Left forelimb (tissue), 1 donor: ENCODE measurements at places on chromosomes 6 and 20.

GRCh38 chr6:78611886-78612480 is 255.4 kb upstream of the IRAK1BP1 start:
- DNase-seq, result no peak

- DNase-seq, result peak; percentile 83
Observed at GRCh38 chr6:34056305-34057108, 89.4 kb downstream of the GRM4 start.

- DNase-seq, result no peak
Observed at GRCh38 chr6:118506071-118506638, 41.9 kb upstream of the PLN start.

GRCh38 chr20:32663335-32664011 is 10.3 kb downstream of the C20orf203 start:
- DNase-seq, result no peak

- no peak for DNase-seq
Observed at GRCh38 chr6:118382126-118382525, 166.0 kb upstream of the PLN start.

GRCh38 chr6:134257516-134257915 is 60.4 kb downstream of the SGK1 start:
- DNase-seq, result no peak

DNA sequence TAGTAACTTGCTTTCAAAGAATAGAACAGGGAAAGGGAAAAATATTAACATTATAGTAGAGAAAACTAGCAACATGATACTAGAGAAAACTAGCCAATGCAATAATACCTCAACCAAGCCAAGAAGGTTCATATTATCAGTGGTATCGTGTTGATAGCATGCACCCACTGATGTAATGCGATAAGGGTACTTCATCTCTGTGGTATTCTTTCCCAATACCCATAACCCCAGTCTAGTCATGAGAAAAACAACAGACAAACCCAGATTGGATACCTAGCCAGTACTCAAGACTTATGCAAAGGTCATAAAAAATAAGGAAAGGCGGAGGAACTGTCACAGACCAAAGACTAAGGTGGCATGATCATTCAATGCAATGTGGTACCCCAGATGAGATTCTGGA is 21.0 kb downstream of the BLOC1S5 start:
- no peak for DNase-seq

- DNase-seq, result no peak
Observed at GRCh38 chr6:157037165-157037564, 260.0 kb downstream of the ARID1B start.

DNA sequence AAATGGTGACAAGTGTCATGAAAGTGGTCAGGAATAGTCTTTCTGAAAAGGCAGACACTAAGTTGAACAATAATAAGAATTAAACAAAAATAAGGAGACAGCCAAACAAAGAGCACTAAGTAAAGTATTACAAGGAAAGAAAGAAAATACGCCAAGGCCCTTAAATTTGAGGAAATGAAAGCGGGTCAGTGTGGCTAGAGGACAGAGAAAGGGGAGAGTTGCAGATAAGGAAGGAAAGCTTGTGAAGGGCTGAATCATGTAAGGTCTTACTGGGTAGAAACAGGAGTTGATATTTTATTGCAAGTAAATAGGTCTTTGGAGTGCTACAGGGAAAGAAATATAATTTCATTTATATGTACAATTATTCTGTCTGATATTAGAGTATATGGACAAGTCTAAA is 732.1 kb downstream of the EPHA7 start:
- no peak for DNase-seq

- no peak for DNase-seq
Observed at GRCh38 chr20:63587776-63588591, 13.9 kb upstream of the HELZ2 start.

DNA sequence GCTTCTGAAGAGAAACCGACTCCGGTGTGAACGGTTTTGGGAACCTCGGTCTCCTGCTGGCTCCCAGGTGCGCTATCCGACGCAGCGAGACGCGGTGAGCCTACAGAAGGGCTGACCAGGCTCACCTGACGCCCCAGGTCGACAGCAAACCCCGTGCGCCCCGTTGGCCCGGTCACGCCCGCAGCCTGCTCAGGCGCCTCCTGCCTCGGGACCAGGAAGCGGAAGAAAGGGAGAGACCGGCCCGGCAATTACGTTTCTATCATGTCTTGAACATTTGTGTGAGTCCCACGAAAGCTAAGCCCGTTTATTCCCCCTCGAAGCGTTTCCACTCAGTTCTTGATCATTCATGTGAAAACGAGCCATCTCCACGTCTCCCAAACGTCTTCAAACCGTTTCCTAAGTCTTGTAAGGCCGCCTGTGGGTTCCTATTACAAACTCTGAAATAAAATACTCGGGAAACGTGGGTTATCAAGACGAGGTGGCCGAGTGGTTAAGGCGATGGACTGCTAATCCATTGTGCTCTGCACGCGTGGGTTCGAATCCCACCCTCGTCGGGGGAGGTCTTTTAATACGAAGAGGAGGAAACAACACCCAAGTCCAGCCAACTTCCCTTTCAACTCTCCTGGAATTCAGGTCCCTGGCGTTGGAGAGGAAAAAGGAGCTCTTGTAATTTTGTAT is 150.5 kb upstream of the PRSS16 start:
- no peak for DNase-seq

GRCh38 chr20:18588574-18588933 is 700 bp downstream of the DTD1 start:
- DNase-seq, result no peak

DNA sequence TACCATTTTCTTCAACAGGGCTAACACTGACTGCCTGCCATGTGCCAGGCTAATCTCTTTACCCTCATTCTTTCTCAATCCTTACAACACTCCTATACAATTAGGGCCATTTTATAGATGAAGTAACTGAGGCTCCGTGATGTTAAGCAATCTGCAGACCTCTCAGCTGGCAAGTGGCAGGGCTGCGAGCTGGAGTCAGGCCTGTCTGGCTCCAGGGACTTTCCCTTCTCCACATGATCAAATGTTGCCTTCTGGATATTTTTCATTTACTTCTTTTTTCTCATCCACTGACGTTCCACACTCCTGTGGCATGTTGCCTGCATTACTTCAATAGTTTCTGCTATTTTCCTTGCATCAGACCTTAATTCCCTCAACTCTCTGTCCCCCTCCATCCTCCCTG is 55.2 kb upstream of the TAGAP start:
- no peak for DNase-seq

- no peak for DNase-seq
Observed at GRCh38 chr20:43988867-43989266, 74.2 kb downstream of the TOX2 start.

DNA sequence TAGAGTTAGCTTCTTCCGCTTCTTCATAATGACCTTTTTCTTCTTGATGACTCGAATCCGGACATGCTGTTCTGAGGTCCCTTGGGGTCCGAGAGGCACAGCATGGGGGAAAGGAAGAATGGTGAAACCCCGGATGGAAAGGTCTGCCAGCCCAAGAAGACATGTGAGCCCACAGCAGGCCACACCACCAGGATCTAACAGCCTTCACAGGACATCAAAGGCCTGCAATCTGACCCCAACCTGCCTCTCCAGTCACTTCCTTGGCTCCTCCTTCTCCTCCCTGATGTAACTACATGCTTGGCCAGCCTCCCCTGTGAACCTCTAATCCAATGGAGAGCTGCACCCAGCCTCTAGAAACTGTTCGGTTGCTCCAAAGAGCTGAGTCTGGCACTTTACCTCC is 1.6 kb downstream of the CPXM1 start:
- DNase-seq, result no peak

DNA sequence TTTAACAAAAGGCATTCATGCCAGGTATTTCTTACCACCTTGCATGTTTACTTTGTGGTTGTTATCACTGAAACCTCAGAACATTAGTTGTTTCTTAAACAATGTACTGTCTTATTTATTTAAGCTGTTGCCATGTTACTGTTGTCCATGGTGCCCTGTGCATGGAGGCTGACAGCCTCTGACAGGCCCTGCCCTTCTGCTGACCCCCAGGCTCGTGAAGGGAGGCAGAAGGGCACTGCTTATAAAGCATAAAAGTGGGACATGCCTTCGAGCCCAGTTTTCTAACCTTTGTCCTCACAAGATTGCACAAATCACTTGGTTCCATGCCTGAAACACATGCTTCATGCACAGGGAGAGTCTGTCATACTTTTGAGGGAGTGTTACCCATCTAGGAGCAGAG is 46.7 kb upstream of the CLIC5 start:
- no peak for DNase-seq

GRCh38 chr6:158938811-158939254 is 61.2 kb downstream of the RSPH3 start:
- DNase-seq, result no peak

GRCh38 chr6:85868685-85869084 is 226.0 kb upstream of the SYNCRIP start:
- DNase-seq, result no peak

- DNase-seq, result no peak
Observed at GRCh38 chr6:48084201-48084600, 26.8 kb downstream of the PTCHD4 start.

- no peak for DNase-seq
Observed at GRCh38 chr6:28105245-28105639, 19.2 kb upstream of the ZSCAN16 start.

DNA sequence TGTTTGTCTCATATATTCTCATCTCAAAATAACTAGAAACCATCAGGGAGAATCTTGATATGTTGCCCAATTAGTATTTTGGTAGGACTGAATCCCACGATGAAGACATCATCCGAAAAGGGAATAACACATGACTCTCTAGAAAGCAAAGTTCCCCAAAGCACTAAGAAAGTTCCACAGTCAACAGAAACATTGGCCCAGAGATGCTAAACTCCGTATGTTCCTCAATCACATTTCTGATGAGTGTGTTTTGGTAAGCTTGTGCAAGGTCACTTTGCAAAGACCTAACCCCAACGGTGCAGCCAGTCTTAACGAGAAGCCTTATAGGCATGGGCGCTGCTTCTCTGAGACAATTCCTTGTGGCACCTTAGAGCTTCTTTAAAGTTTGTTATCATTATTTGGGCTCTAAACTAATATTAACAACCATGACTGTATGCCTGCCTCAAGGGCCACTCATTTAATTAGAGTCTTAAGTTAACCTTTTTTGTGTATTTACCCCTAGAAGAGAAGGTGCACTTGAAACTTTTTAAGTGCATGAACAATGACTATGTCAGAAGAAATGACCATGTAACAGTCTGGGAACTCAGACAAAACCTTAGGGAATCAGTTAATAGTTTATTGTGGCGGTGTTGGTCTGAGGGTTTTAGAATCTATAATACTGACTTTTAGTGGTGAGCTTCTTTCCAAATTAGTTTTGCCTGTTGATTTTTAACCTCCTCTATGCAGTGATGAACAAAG is 202.0 kb upstream of the RAB32 start:
- DNase-seq, result no peak

- DNase-seq, result no peak
Observed at GRCh38 chr6:145562771-145563615, 172.3 kb downstream of the EPM2A start.

DNA sequence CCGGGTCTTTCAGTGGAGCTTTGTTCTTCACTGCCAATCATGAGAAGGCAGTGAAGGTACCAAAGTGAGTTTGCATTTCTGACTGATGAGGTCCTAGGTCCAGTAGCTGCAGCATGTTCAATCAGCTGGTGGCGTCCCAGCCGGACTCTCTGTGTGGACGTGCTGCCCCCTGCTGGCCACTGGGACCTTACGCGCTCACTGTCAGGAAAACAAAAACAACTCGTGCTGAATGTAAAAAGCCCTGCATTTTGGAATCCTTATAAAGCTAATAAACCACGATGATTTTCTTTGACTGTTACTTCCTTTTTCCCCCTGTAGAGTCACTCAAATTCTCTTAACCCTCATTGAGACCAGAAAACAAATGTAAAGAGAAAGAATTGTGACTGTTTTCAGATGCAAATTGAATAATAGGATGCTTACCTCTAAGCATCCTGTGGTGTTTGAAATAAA is 4.9 kb upstream of the CD24 start:
- peak; percentile 88 for DNase-seq

DNA sequence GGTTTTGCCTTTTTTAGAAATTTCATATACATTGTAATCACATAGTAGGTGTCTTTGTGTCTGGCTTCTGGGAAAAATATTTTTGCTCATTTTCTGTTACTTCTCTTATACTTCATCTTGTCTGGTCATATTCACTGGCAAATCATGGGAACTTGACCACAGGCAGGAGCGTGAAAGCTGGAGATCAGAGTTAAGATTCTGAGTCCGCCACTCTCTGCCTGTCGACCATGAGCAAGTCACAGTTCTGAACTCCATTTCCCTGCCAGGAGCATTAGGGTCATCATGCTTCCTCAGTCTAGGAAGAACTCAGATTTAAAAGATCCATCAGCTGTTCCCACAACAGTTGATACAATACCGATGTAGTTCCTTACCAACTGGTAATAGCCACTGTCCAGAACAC is 12.4 kb upstream of the SCGN start:
- no peak for DNase-seq

DNA sequence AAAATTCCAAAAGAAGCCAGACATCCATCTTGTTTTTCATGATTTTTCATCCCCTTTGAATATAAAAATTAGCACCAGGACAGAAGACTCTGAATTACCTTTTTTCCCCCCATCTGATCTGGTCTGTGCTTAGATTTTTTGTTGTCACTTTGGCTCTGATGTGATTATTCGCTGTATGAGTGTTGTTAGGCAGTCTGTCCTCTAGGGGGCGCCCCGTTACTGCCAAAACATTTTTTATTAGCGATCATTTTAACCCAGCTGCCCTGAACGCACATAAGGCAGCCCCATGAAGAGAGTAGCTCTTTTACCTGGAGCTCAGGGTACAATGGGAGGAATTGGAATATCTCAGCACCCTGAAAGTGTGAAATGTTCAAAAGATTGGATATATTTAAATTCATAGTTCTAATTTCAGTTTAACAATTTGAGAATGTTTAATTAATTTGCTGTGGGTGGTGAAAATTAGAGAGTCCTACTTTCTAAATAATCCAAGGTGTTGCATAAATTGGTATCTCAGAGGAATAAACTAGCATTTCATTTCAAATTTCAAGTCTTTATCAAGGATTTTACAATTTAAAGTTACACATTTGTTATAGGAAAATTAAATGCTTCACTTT is 60.8 kb downstream of the PRPH2 start:
- peak; percentile 85 for DNase-seq

DNA sequence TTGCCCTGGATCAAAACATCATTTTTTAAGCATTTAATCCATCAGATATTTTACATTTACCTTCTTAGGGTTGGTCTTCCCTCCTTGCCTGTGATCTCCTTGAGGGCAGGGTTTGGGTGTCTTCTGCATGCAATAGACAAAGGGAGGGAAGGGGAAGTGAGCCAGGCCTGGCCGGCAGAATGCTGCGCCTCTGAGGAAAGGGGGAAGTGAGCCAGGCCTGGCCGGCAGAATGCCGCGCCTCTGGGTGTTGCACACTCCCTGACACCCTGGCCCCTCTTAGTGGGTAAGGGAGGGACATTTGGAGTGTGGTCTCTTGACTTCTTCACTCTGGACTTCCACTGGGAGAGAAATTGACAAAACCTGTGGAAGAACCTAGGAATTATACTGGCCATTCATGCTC is 12.4 kb downstream of the PSMF1 start:
- no peak for DNase-seq

GRCh38 chr6:119348748-119349360 is 707 bp downstream of the MAN1A1 start:
- DNase-seq, result peak; percentile 85
